ENCODE measurements at places on chromosomes 12 and 14.

- DNase-seq: no peak
Measured at GRCh38 chr12:32397696-32398095, 1.7 kb upstream of the FGD4 start.

GRCh38 chr12:90322006-90322405 is 613.4 kb upstream of the ATP2B1 start:
- no peak for DNase-seq

GRCh38 chr12:124454735-124455134 is 112.7 kb downstream of the NCOR2 start:
- DNase-seq: no peak

- no peak for DNase-seq
Measured at GRCh38 chr14:76354310-76354709, 21.6 kb upstream of the ESRRB start.

DNA sequence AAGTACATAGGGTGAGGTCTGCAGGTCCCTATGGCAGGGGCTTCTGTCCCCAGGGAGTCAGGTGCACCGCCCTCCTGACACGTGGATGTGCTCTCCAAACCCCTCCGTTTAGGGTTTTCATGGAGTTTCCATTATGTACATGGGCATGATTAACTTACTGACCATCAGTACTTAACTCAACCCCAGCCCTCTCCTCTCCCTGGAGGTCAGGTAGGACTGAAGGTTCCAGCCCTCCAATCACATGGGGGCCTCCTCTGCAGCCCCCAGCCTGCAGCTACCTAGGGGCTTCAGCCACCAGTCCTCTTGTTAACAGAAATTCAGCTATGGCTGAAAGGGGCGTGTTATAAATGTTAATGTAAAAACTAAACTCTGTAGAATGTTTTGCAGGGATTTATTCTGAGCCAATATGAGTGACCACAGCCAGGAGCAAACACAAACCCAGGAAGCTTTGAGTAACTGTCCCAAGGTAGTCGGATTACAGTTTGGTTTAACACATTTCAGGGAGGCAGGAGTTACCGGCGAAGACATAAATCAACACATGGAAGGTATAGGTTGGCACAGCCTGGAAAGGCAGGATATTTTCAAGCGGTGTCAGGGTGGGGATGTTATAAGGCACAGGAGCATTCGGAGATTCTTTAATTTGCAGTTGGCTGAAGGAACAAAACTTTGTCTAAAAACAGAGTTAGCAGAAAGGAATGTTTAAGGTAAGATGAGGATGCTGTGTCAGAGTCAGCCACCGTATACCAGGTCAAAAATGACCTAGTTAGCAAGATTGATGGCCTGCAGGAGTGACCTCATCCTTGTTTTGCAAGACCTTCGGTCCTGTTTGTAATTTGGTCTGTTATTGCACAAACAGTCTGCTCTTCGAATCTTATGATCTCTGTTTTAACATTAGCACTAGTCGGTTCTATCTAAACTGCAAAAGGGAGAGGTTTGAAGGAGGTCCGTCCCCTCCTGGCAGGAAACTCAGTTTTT is 75.2 kb downstream of the TNFAIP2 start:
- no peak for DNase-seq

GRCh38 chr14:75307700-75308379 is 29.2 kb downstream of the FOS start:
- DNase-seq: peak; percentile 33

GRCh38 chr12:105261010-105261409 is 25.0 kb upstream of the APPL2 start:
- DNase-seq: no peak

DNA sequence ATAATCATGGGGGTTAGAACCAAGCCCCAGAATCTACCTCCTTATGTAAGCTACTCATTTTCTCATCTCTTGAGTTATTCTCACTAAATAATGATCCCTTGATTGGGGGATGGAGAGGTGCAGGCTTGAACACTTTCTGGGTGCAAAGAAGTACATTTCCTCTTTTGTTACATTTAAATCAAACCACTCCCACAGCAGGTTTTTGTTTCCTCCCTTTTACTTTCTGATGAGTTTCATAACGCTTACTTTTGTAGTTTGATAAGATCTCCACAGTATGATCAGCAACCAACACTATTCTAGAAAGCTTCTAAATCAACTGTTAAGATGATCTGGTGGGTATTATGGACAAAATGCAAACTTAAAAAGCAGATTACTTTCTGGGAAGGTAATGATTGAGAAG is 20.5 kb downstream of the VCPKMT start:
- no peak for DNase-seq

DNA sequence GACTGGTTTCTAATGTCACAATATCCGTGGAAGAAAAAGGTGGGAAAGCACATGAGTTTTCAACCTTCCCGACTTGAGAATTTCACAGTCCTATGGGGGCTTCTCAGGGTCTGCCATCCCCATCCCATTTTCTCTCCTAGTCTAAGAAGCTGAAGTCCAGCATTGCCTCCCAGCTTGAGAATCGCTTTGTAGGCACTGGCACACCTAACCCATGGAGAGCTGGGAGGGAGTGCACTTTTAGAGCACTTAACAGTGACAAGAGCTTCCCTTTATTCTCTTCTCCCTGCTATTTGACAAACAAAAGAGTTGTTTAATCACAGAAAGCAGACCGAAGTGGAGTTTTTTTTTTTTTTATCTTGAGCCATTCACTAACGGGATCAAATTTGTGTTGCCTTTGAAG is 22.8 kb upstream of the SRRM4 start:
- no peak for DNase-seq

DNA sequence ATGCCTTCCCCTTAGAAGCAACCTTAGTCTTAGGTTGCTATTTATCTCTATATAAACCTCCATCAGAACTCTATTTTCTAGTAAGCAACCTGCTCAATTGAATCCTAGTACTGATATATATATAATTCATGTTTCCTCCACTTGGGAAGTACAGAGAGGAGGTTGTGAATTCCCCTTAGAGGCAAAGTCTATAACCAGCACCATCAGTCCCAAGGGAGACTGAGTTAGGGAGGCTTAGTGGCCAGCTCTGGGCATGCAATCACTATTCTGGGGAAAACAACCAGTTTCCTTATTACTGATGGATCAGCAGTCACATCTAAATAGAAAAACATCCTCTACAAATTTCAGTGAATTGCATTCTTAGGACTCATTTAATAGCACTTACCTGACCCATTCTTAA is 489.1 kb downstream of the RMST start:
- DNase-seq: no peak

DNA sequence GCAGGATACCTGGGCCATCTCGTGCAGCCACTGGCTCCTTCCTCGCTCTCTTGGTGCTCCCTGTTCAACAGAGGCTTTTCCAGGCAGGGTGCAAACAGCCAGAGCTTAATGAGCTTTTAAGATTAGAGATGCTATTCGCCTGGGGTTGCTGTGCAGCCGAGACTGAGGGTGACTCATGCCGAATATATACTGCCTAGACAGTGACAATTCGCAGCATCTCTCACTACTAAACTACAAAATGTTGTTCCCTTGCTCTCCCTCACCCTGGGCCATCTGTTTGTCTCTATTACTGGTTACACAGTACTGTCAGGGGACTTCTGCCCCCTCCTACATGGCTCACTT is 26.0 kb upstream of the TESC start:
- no peak for DNase-seq

- DNase-seq: no peak
Measured at GRCh38 chr12:27987331-27987730, 14.8 kb upstream of the PTHLH start.

DNA sequence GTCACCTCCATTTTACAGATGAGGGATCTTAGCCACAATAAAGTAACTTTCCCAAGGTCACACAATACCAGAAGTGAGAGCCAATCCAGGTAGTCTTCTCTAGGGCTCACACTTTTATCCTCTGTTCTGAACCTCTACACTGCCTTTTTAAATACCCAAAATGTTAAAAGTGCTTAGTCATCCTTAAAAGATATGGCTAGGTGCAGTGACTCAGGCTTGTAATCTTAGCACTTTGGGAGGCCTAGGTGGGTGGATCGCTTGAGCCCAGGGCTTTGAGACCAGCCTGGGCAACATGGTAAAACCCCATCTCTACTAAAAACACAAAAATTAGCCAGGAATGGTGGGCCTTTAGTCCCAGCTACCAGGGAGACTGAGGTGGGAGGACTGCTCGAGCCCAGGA is 104.1 kb upstream of the PPP4R3A start:
- DNase-seq: no peak

- DNase-seq: no peak
Measured at GRCh38 chr12:39300799-39301198, 142.1 kb downstream of the KIF21A start.

DNA sequence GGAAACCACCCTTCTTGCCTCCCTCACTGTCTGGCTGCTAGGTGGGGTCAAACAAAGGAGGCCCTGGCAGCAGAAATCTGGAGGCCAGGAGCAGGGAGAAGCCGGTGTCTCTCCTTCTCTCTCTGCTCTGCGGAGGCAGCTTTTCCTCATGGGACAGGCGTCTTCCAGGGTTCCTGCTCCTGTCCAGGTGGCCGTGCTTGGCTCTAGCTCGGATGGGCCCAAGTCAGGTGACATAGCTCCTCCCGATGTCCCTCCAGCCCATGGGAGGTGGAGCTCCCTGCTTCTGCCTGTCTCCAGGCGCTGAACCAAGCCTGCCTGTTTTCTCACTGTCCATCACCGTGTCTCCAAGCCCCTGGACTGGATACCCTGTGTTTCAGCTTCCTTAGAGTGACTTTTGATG is 30.5 kb upstream of the FZD10 start:
- no peak for DNase-seq

- DNase-seq: no peak
Measured at GRCh38 chr12:10223208-10223607, 10.5 kb downstream of the GABARAPL1 start.

DNA sequence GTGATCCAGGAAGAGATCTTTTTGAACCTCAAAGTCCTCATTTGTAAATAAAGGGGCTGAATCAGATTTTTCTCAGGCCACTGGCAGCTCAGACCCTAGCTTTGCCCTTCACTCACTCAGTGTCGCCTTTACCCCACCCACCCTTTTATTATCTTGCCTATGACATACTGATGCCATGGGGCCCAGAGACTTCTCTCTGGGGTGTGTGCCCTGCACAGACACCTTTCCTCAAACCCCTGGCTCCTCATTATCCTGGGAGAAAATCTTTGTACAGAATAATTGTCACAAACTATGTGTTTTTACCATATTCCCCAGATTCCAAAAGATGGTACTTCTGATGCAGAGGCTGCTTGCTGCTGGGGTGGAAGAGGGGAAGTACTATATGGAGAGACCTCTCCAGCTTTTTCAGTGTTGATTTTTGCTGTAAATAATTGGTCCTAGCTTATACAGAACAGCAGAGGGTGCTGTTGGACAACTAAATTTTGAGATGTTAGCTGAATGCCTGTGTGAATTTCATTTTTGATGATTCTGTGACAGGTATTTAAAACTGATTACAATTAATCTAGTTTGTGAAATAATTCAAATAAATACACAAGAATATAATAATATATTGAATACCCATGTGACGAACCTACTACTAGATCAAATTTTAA is 53.9 kb upstream of the DCD start:
- no peak for DNase-seq

- no peak for DNase-seq
Measured at GRCh38 chr14:64221391-64222003, 72.7 kb downstream of the ESR2 start.

DNA sequence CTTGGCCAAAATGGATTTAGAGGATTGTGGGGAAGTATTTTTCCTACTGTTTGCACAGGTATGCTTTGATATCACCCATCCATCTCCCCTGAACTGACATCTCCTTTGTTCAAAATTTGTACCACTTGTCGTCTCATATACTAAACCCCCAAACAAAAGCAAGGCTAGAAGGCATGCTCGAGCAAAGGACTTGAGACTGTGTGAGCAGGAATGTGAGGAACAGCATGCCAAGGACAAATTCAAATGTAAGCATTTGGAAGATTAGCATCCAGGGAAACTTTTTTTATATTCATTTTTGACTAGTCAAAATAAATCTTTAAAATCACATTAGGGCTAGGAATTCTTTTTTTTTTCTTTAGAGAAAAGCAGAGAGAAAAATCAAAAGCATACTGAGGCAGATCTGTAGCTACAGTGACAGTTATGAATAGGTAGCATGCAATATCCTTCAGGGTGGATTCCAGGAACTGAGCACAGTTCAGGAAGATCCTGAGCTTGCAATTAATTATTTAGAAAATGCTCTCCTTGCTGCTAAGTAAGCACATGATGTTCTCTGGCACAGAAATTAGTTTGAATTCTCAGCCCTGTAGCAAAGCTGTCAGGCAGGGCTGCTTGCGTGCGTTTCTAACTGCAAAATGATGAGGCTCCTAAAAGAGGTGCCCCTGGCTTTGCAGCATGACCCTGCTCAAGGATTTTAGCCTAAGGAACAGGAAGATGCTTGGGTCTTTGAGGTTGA is 327.7 kb downstream of the LRIG3 start:
- DNase-seq: no peak

GRCh38 chr12:76049575-76050251 is 18.1 kb upstream of the PHLDA1 start:
- no peak for DNase-seq
